ENCODE measurements at places on chromosomes 4 and X. TPM values are rescaled to one million over a fixed set of nuclear protein-coding genes. Genes with fewer than 3 reads are reported as not detected.

- peak; percentile 37 for DNase-seq
These were observed 38.2 kb downstream of the DMP1 start for GRCh38 chr4:87688316-87688715.

BBS7 gene
- total RNA-seq: 22.1 TPM

DNA sequence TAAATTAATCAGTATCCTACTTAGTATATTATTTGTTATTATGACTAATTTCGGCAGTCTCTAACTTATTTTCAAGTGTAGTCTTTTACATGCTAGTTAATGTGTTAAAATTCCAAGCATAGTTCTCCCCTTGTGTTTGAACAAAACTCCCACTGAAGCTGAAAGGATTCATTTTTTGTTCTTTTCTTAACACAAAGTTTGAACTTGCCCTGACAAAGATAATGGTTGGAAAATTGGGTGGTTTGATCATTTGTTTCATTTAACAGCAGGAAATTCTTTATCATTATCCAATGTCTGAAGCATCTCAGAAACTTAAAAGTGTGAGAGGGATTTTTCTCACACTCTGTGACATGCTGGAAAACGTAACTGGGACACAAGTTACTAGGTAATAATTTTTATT lies 36.0 kb downstream of the INTU start:
- no peak for DNase-seq

DNA sequence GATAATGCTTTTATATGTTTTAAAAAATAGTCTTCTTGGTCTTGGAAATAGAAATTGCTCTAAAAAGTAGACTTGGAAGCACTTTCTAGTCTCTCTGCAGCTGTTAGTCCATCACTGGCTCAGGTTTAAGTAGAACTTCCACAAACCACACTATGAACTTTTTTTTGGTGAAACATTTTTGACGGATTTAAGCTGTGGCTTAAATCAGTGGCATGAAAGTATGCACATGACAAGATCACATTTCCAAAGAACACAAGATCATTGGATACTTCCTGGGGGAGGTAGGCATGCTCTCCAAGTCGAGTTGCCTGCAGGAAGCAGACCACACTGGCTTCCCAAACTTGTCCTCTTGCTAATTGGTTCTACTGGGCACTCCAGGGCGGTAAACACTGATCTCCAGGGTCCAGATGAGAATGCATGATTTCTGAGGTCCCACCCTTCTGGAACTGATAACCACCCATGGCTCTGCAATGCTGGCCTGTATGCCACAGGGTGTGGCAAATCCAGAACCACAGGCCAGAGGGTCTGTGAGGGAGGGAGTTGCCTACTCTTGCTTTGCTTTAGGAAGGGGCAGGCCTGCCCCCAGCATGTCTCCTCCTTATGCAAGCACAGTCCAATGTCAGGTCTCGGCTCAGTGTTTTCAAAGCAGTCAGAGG lies 331.9 kb upstream of the SFRP2 start:
- DNase-seq: no peak
